ENCODE measurements at places on chromosomes 2 and 18.

DNA sequence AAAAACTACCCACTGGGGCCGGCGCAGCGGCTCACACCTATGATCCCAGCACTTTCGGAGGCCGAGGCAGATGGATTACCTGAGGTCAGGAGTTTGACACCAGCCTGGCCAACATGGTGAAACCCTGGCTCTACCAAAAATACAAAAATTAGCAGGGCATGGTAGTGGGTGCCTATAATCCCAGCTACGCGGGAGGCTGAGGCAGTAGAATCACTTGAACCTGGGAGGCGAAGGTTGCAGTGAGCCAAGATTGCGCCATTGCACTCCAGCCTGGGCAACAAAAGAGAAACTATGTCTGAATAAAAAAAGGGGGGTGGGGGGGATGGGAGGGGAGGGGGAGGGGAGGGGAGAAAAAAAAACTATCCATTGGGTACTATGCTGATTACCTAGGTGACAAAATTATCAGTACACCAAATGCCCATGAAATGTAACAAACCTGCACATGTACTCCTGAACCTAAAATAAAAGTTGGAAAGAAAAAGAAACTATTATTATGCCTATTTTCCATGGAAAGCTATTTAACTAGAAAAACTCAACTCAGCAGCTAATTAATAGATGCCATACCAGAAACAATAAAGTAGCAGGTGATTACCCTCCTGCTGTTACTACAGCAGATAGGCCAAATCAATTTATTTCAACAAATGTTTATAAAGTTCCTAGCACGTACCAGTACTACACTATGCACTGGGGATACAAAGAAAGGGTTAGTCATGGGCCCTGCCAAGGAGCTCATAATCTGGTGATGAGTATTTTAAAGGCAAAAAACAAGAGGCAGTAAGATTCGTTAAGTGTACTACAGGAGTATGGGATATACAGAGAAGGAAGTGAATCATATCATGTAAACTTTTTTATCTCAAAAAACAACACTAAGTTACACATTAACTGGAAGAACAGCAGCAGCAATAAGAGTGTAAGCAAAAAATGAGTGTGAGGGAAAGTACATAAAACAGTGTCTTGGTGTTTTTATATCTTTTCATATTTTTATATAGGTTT is 112.8 kb upstream of the SLC39A10 start:
- no peak for DNase-seq

- no peak for DNase-seq
Measured at GRCh38 chr2:200649724-200650123, 63.9 kb downstream of the AOX1 start.

GRCh38 chr2:34373586-34374233 is 774.6 kb upstream of the FAM98A start:
- DNase-seq = no peak

DNA sequence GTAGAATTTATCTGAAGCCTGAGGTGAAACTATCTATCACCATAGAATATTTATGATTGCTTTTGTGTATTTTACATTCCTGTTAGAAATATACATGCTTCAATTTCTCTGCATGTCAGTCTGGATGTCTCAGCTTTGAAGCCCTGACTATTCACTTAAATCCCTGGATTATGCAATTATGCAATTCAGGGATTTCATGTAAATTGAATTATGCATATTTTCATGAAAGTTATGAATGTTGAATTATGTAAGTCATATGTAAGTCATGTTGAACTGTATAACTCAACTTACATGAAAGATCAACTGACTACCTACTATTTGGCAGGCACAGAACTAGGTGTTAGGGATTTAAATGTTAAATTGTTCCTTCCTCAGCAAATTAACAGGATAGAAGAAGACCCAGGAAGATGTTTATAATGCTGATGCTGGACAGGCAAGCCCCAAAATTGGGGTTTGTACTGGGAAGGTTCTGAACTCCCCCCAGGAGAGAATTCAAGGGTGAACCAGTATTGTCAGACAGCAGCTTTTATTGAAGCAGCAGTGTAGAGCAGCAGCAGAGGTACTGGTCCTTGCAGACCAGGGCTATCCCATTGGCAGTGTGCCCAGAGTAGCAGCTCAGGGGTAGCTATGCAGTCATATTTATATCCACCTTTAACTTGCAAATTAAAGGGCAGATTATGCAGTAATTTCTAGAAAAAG is 236.5 kb downstream of the ZNF804A start:
- no peak for DNase-seq

GRCh38 chr2:20557635-20558034 is 93.3 kb downstream of the HS1BP3 start:
- DNase-seq = no peak

DNA sequence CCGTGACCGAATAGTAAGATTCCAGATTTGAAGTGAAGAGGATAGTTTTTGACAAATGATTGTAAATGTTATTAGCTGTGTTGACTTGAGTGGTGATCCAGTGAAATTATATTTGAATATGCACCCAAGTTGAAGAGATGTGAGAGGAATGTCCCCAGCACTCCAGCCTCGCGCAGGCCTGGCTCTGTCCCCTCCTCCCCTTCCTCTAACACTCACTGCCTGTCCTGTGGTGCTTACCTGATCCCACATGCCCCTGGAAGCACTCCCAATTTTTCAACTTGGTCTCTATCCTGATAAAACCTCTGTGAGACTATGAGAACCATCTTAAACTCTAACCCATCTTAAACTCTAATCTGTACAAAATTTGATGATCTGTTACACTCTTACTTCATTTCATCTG is 154.7 kb upstream of the LRP1B start:
- DNase-seq = no peak

DNA sequence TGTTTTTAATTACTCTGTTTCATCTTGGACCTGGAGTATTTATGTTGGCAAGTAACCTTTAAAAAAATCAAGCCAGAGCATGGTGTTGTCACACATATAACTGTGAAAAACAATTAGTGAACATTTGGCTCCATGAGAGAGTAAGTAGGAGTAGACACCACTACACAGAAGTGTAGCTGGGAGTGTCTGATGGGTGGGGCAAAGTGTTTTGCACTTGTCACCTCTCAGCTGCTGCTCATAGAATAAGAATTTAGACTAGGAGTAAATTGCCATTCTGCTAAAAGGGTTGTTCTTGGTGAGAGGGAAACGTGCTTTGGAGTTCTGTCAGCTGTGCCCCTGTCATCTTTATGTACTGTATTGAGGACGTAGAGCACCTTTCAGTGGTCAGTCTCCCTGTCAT is 114.5 kb downstream of the TTC27 start:
- no peak for DNase-seq

DNA sequence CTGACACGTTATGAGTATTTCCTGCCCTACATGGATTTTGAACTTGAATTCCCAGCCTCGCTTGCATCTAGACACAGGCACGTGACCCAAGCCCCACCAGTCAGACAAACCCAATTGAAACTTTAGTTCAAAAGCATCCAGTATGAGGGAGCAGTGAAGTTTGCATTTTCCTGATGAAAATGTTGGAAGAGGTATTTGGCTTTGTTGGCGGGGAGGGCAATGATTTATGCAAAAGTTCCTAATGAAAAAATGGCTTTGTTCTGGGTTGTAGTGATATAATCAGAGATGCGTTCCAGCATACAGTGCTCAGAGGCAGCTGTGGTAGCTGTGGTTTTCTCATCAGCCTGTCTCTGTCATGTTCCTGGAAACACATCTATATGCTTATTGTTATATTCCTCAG is 36.8 kb upstream of the CPS1 start:
- DNase-seq = no peak

DNA sequence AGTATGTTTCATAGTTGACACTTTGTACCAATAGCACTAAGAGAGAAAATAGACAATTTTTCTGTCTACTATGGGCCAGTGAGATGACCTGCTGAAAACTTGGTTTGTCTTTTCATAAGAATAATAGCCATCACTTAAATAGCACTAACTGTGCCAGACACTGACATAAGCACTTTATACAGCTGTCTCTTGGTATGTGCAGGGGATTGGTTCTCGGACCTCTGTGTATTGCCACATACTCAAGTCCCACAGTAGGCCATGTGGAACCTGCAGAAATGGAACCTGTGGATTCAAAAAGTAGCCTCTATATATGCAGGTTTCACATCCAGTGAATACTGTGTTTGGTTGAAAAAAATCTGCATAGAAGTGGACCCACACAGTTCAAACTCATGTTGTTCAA is 126.7 kb downstream of the XRCC5 start:
- DNase-seq = no peak

DNA sequence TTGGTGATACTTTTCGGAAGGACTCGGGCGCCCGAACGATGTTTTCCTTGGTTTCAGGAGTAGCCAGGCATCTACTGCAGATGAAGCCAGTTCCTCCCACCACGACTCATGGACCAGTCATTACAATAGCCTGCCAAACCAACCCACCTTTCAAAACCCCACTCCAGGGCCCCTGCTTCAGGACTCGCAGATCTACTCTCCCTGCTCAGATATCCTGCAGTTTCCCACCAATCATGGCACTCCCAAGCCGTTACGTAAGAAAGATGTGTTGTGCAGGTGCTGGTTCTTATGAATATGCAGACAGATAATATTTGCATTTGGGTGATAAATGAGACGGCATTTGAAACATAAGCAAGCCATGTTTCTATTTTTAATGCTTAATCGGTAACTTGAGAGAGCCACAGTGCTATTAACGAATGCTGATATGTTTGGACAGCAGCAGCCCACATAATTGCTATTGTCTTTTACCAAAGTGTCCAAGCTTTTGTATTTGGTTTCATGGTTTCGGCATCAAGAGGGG is 3.5 kb upstream of the CYS1 start:
- no peak for DNase-seq

- DNase-seq = peak; percentile 67
Measured at GRCh38 chr2:40760071-40760666, 308.3 kb upstream of the SLC8A1 start.

GRCh38 chr2:130307850-130308249 is 34.8 kb upstream of the IMP4 start:
- DNase-seq = no peak

DNA sequence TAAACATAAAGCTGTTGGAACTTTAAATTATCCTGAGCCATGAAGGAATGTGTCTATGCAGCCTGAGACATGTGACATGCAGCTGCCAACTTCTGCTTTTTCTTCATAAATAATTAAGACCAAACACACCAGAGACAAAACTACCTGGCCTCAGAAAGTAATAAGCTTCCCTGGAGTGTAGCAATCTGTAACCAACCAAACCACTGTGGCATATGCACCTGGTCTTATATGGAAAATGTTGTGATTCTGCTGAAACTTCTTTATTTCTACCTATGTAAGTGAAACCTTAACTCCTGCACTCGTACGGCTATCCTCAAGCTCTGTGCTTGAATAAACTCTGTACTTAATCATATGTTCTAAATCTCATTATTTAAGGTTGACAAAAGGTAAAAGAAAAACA is 515.0 kb downstream of the TMEM182 start:
- DNase-seq = no peak

DNA sequence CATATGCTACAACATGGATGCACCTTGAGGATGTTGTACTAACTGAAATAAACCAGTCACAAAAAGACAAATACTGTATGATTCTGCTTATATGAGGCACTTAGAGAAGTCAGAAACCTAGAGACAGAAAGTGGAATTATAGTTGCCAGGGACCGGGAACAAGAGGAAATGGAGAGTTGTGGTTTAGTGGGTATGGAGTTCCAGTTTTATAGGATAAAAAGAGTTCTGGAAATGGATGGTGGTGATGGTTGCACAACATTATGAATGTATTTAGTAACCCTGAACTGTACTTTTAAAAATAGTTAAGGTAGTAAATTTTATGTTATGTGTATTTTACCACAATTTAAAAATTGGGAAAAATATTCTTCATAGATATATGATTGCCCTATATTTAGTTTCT is 97.7 kb downstream of the DPP4 start:
- DNase-seq = no peak

DNA sequence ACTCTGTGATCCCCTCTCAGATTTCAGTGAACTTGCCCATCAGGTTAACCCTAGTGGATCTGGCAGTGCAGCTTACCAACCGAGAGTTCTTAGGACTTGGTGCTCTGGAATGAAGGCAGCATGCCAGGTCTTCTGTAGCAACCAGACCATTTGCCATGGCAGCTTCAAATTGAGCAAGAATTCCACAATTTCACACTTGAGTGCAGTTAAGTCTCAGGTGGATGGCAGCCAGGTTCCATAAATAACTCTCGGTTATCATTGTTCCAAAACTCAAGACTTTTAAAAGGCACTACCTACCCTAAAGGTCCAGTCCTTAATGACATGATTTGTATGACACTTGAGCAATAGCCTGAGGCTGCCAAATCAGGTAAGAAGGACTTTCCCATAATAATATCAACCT is 48.1 kb downstream of the GALNT3 start:
- DNase-seq = no peak

DNA sequence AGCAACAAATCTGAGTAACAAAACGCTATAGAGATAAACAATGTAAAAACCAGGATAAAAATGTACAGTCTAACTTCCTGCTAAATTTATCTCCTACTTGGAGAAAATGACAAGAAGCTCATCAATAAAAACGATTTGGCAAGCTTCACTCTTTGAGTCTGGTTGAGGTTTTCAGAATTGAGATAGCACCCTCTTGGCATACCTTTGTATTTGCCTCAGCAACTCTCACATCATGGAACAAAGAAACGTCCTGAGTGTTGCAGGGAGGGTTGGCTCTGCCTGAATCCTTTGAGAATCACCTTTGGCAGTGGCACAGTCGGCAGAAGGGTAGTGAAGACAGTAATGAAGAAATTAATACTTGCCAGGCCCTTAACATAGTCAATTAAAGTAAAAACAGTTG is 430.6 kb downstream of the GRB14 start:
- no peak for DNase-seq

GRCh38 chr2:160257743-160258491 is 57.8 kb upstream of the ITGB6 start:
- DNase-seq = no peak

- DNase-seq = no peak
Measured at GRCh38 chr2:105867587-105867986, 122.9 kb downstream of the NCK2 start.

DNA sequence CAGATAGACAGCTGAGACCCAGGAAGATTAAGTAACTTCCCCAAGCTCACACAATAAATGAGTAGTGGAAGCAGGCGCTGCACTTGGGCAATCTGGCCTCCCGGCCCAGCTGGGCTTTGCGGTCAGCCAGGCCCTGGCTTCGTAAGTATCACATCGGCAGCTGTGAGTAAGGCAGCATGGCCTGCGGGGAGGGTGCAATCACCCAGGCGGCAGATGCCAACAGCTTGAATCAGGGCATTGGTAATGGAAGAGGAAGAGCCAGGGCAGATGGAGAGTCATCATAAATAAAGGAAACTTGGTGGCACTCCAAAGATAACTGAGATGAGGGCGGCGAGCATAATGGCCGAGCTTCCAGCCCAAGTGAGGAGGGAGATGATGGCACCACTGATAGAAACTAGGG is 217.9 kb upstream of the PID1 start:
- DNase-seq = no peak

- no peak for DNase-seq
Measured at GRCh38 chr2:109236147-109236546, 107.1 kb downstream of the SH3RF3 start.
